Stimulated activated CD4-positive, alpha-beta T cell treated with anti-CD3 and anti-CD28 coated beads, Interleukin-2, amount 100 ng/mL, for 24 hours (primary cell): ENCODE measurements at places on chromosomes 4 and X.

DNA sequence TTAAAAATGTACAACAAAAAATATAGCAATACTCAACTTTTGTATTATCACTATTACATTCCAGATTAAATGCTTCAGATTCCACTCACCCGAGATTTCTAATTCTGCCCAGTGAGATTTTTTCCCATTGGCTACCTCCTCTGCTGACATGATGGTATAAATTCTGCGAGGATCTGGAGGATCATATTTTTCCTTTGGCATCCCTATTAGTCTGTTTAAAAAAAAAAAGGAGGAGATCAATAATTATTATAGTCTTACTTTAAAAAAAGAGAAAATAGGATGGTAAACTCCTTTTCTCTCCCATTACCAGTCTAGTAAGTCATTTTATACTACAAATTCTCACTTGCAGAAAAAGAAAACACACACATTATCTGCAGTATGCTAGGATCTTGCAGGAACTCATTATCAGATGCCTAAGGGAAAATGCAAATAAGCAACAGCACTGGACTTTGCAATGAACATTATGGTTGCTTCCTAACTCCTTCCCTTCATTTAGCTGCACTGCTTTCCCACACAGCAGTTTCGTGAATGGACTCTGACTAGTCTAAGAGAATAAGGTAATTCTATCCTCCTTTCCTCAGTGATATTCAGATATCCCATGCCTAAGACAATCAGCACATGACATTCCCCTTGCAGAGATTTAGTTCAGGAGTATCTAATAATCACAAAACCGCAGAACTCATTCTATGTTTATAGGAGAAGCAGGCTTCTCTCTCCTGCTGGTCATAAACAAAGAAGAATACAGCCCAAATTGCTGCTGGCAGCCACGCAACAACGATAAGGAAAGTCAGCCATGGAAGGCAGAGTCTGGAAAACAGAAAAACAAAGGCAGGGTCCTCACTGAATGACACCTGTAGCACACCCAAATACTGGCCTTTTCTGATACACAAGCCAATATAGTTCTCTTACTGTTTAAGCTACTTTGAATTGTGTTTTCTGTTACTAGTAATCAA is 42.7 kb downstream of the CNOT6L start:
- no peak for DNase-seq

DNA sequence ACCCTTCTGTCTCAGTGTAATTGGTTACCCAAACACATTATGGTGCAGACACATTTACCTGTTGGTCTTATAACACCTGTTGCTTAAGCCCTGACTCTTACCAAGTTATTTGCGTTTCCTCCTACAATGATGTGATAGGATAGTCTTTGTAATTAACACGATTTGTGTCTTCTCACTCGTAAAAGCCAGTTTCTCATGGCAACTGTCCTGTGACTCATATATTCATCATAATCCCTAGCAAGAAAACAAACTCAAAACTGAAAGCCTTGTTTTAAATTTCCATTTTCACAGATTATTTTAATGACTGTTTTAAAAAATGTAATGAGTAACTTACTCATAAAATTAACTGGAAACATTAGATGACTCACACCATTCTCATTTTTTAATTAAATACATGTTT is 495.2 kb downstream of the NLGN4X start:
- DNase-seq, result no peak

DNA sequence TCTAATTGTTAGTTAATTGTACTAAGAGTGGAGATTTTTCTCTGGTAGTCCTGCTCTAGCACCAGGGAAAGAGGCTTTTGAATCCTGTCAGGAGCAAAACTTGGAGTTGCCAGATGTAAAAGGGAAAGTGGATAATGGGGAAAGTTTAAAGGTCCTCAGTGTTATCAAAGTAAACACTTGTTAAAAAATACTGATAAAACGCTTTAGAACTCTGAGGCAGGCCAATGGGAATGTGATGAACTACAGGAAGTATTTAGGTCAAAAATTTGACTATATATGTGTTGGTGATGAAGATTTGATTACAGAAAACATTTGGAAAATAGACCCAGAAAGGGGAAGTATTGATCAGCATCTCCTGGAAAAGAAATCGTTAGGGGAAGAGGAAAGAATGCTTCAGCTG is 32.8 kb downstream of the SERPINA7 start:
- DNase-seq, result no peak

DNA sequence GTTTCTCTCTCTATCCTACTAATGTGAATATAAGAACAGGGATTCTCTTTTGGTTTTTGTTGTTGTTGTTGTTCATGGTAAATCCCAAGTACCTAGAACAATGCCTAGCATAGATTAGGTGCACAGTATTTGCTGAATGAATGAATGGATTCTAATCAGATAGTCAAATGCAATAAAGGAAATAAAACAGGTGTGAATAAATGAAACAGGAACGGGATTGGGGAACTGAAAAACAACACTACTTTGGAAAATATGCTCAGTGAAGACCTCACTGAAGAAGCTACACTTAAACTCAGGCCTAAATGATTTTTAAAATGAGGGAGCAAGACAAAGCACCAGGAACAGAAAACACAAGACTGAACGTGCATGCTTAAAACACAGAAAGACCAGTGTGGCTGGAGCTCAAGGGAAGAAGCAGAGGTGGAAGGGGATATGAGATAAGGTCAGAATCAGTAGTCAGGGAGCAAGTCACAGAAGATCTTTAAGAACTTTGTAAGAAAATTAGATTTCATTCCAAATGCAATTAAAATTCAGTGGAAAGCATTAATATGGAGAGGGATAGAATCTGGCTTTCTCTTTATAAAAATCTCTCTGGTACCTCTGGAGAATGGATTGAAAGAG is 144.7 kb downstream of the ZAR1 start:
- DNase-seq, result no peak

DNA sequence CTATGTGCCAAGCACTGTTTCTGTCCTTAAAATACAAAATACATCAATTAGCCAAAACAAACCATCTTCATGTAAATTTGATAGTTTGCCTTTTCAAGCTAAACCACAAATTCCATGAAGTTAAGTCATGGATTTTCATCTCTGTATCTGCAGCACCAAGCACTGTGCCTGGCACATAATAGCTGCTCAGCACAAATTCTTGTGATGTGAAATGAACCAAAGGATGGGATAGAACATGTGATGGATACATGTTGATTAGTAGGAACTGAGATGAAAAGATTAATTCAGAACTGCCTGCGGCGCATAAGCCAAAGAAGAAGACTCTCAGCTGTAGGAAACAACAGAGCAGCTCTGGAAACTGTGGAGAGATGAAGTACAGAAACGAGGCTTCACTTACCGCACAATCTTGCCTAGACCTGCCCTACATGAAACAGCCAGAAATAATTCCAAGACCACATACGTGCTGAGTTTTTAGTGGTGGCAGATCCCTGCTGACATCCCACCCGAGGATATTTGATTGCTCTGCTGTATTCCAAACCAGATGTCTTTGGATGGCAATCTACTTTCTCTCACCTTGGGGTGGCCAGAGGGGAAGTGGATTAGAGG is 40.9 kb upstream of the DCLK2 start:
- DNase-seq, result no peak

DNA sequence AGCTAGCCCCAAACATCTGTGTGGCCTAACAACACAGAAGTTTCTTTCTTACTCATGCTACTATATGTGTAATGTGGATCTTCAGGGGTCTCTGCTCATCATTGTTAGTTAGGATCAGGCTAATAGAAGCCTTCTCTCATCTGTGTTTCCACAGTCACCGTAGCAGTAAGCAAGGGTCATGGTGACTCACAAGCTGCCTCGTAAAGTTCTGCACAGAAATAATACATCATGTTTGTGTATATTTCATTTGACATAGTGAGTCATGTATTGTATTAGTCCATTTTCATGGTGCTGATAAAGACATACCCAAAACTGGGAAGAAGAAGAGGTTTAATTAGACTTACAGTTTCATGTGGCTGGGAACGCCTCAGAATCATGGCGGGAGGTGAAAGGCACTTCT is 38.7 kb downstream of the SLC4A4 start:
- no peak for DNase-seq
